ENCODE measurements at places on chromosomes 2 and 18. TPM values are rescaled to one million over a fixed set of nuclear protein-coding genes. Genes with fewer than 3 reads are reported as not detected.

Gene RASGRP3
- 1.6 TPM for total RNA-seq

Gene VIT
- not detected for total RNA-seq

Gene TUBB8B
- not detected for total RNA-seq

Gene XPO1
- 221 TPM for total RNA-seq

Gene GALNT3
- total RNA-seq = 1.9 TPM

Gene MC4R
- not detected for total RNA-seq

Gene KCNE4
- not detected for total RNA-seq

Gene TDRD15
- total RNA-seq = not detected

Gene HOXD4
- total RNA-seq = not detected

Gene KLHL14
- not detected for total RNA-seq

Gene NOSTRIN
- not detected for total RNA-seq

Gene MERTK
- 0.70 TPM for total RNA-seq

Gene CPO
- not detected for total RNA-seq

Gene ING5
- 41.3 TPM for total RNA-seq

Gene COLEC12
- not detected for total RNA-seq

Gene UGT1A9
- not detected for total RNA-seq

Gene LCT
- 0.29 TPM for total RNA-seq

Gene TRIM43
- total RNA-seq = not detected

Gene NCKAP5
- not detected for total RNA-seq

Gene NEURL3
- total RNA-seq = 0.25 TPM

Gene TFCP2L1
- not detected for total RNA-seq

Gene ARHGAP15
- 71.3 TPM for total RNA-seq

Gene ESPNL
- total RNA-seq = 0.27 TPM

Gene LHCGR
- total RNA-seq = not detected

Gene DOCK10
- 191 TPM for total RNA-seq

Gene NEU4
- 0.54 TPM for total RNA-seq

Gene HOXD1
- not detected for total RNA-seq

Gene TTLL4
- total RNA-seq = 32.2 TPM

Gene REG1A
- not detected for total RNA-seq

Gene ZNF521
- total RNA-seq = not detected

Gene BCS1L
- total RNA-seq = 69.6 TPM

Gene APLF
- total RNA-seq = 2.9 TPM

Gene TLK1
- 56.0 TPM for total RNA-seq

Gene LRP1B
- total RNA-seq = not detected

Gene CNDP1
- not detected for total RNA-seq

Gene CCDC85A
- not detected for total RNA-seq

Gene GAREM1
- not detected for total RNA-seq

Gene MROH2A
- total RNA-seq = not detected

Gene IFIH1
- total RNA-seq = 29.1 TPM

Gene ASXL3
- total RNA-seq = not detected

Gene UGT1A8
- total RNA-seq = not detected

Gene KIAA2012
- total RNA-seq = not detected

Gene TUBA3E
- not detected for total RNA-seq

Gene DES
- total RNA-seq = not detected

Gene RBBP8
- 81.9 TPM for total RNA-seq

Gene METTL5
- 111 TPM for total RNA-seq

Gene SERPINB3
- total RNA-seq = not detected

Gene FAM228A
- total RNA-seq = not detected

Gene PFN4
- total RNA-seq = not detected

Gene TMEM163
- total RNA-seq = not detected

Gene CRYBA2
- total RNA-seq = not detected

Gene NXPH2
- not detected for total RNA-seq

Gene FAM161A
- 6.5 TPM for total RNA-seq

Gene ANKZF1
- total RNA-seq = 216 TPM

Gene MDH1B
- 0.56 TPM for total RNA-seq

Gene LINC00305
- total RNA-seq = not detected

Gene GATA6
- not detected for total RNA-seq

Gene ACADL
- not detected for total RNA-seq

Gene ZBTB7C
- total RNA-seq = not detected

Gene CD302
- 0.74 TPM for total RNA-seq
